IMR-90 (cell line): ENCODE measurements at places on chromosomes 5 and 9. TPM values are rescaled to one million over a fixed set of nuclear protein-coding genes. Genes with fewer than 3 reads are reported as not detected.

GRCh38 chr9:94927762-94928670 is 201.5 kb downstream of the AOPEP start:
- H3K27ac ChIP-seq = no peak overlapping the region
- peaks cover 3% of the 10 kb centered on the region; the same call in 1 of the 2 replicates for H3K36me3 ChIP-seq
- no peak overlapping the region for H3K4me3 ChIP-seq
- no peaks in the 10 kb centered on the region for H3K27me3 ChIP-seq

- DNase-seq = no peak
- H3K36me3 ChIP-seq = no peaks in the 10 kb centered on the region
- H3K27me3 ChIP-seq = no peaks in the 10 kb centered on the region
- no peak overlapping the region for H3K4me3 ChIP-seq
- no peaks in the 10 kb centered on the region for H3K4me1 ChIP-seq
Observed at GRCh38 chr9:19445452-19445851, 36.6 kb downstream of the ACER2 start.

GRCh38 chr9:76676857-76677256 is 87.4 kb upstream of the PCA3 start:
- H3K36me3 ChIP-seq = no peaks in the 10 kb centered on the region
- no peak for DNase-seq
- H3K27me3 ChIP-seq = no peaks in the 10 kb centered on the region
- H3K27ac ChIP-seq = no peak overlapping the region
- H3K4me3 ChIP-seq = no peak overlapping the region

DNA sequence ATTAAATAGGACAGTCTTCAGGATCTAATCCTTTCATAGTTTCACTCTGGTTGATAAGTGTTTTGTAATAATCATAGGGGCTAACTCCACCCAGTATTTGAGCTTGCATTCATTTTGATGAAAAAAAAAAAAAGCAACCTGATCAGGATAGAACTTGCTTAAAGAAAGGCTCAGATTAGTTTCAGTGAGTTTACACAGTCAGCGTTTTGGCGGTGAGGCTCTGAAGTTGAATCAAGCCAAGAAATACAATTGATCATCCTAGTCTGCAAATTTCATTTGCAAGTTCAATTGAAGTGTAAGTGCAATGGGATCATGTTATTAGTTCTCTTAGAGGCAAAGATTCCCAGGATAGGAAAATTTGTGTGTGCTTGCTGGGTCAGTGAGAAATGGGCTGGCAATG is 159.7 kb upstream of the ELL2 start:
- H3K4me1 ChIP-seq = peaks cover 23% of the 10 kb centered on the region
- no peak for DNase-seq
- H3K27me3 ChIP-seq = no peaks in the 10 kb centered on the region
- no peak overlapping the region for H3K4me3 ChIP-seq
- no peaks in the 10 kb centered on the region for H3K36me3 ChIP-seq

DNA sequence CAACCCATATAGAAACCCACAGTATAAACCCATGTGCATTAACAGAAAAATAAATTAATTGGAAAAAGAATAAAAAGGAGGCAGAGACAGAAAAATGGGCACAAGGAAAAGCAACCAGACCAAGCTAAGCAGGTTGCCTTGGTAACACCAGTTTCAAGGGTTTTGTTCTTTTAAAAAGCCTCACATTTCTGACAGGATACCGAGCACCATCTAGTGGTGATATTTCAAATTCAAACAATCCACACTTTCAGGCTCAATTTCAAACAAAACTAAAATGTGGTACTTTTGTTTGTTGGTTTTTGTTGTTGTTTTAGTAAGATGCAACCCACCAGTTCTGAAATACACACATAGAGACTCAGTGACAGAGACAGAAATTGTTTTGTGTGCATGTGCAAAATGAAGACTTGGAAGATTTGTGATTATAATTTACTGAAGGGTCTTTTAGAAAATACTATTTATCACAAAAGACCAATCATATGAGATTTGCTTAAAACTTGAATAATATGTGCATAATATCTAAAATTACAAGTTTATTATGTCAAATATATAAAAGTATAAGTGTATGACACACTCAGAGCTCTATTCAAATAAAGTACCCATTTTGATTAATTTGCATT is 318.2 kb downstream of the SLCO4C1 start:
- DNase-seq = peak; percentile 13
- H3K4me3 ChIP-seq = no peak overlapping the region
- H3K36me3 ChIP-seq = no peaks in the 10 kb centered on the region
- no peaks in the 10 kb centered on the region for H3K4me1 ChIP-seq

DNA sequence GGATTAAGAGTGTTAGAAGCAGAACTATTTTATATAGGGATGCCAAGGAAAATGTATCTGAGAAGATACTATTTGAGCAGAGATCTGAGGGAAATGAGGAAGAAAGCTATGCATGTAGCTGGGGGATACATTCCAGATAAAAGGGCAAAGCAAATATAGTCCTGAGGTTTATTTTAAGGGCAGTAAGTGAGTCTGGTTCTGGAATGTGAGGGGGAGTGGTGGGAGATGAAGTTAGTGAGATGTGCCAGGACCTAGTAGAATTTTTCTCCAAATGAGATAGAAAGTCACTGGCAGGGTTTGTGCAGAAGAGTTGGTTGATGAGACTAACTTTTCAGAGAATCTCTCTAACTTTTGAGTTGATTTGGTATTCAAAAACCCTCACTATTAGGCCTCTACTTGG is 374.7 kb downstream of the ADGRV1 start:
- no peaks in the 10 kb centered on the region for H3K27me3 ChIP-seq
- no peaks in the 10 kb centered on the region for H3K36me3 ChIP-seq
- H3K4me3 ChIP-seq = no peak overlapping the region

DNA sequence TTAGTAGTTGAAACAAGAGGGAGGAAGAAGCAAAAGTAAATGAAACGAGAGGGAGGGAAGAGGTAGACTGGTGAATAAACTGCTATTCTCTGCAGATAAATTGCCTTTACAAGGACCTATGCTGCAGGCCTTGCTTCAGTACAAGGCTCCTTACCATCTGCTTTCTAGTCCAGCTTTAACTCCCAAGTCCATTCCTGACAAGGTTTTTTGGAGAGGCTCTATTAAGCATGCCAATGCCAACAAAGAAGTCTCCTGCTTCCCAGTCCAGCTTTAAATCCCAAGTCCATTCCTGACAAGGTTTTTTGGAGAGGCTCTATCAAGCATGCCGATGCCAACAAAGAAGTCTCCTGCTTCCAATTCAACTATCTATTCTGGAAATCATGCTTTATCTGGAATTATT is 244.9 kb downstream of the GABRB2 start:
- DNase-seq = no peak
- H3K4me1 ChIP-seq = no peaks in the 10 kb centered on the region
- H3K27me3 ChIP-seq = no peaks in the 10 kb centered on the region
- no peak overlapping the region for H3K4me3 ChIP-seq

- no peaks in the 10 kb centered on the region; the same call in 1 of the 2 replicates for H3K4me1 ChIP-seq
- peak overlapping the region; percentile 64 for H3K4me3 ChIP-seq
- H3K27me3 ChIP-seq = no peaks in the 10 kb centered on the region
- peak overlapping the region; percentile 99 for H3K27ac ChIP-seq
- DNase-seq = peak; percentile 54
Observed at GRCh38 chr5:69368458-69369339, 621 bp downstream of the AK6 start.

DNA sequence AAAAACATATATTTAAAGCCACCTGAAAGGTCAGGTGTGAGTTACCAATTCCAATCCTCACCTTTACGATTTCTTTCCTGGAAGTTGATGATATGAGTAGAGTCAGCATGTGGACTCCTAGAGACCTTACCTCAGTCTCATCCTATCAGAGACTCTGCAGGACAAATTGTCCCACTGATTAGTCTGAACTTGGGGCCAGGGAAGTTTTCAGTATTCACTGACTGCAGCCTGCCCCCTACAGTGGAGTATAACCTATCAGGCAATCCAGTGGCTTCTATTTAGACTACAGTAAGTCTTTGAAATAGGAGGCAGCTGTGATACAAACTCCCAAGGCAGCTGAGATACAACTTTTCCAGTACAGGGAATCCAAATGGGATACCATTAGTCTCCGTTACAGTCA is 449.4 kb upstream of the CDH10 start:
- no peaks in the 10 kb centered on the region for H3K27me3 ChIP-seq
- H3K27ac ChIP-seq = no peak overlapping the region
- no peak for DNase-seq
- no peaks in the 10 kb centered on the region for H3K4me1 ChIP-seq
- H3K4me3 ChIP-seq = no peak overlapping the region

Gene SHOC1
- total RNA-seq = not detected in 2 replicates

Gene AGXT2
- total RNA-seq = not detected in 2 replicates

Gene IRF1
- 6.9 and 11.1 TPM in 2 replicates for total RNA-seq

Gene ADAMTS12
- 49.2 and 51.3 TPM in 2 replicates for total RNA-seq

Gene QRFP
- not detected in 2 replicates for total RNA-seq
